Gastrocnemius medialis (tissue), 4 donors: ENCODE measurements at places on chromosomes 2 and 18.

DNA sequence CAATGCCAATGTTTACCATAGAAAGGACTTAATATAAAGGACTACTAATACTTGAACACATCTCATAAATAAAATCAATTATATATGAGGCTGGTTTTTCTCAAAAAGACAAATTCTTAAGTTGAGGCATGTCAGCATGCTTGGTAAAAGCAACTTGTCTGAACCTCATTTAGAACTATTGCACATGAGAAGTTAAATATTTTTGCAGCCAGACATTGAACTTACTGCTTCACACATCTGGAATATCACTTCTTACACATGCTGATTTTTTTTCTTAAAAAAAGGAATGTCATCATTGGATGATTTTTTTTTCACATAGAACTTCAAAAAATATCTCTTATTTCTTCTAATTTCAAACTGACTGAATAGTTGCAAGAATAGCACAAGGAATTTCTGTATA, 609.0 kb downstream of the EPHA4 start:
- no peak for DNase-seq

DNA sequence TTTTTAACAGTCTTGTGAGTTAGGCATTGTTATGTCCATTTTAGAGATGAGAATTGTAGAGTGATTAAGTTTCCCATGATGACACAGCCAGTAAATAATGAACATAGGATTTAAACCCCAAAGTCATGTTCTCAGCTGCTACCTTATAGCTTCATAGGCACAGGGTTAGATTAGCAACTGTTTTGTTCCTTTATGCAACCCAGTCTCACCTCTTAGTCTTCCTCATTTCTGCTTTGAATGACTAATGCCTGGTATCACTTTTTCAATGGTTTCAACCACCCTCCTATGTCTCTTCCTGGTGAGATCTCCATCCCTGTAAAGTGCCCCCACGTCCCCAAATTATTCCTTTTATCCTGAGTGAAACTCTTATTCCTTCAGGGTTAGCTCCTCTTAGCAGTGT, 44.3 kb downstream of the MFSD6 start:
- DNase-seq, result no peak

- no peak for DNase-seq
Observed at GRCh38 chr18:50786864-50787263, 33.0 kb downstream of the MRO start.

- no peak for DNase-seq
Observed at GRCh38 chr2:160140471-160140870, 59.6 kb downstream of the ITGB6 start.

GRCh38 chr18:71106701-71107100, 817.9 kb downstream of the SOCS6 start:
- no peak for DNase-seq

GRCh38 chr2:83990636-83991035, 468.4 kb downstream of the SUCLG1 start:
- DNase-seq, result no peak

GRCh38 chr18:57586251-57587049, at the start of gene FECH:
FECH (minus strand) TSS chr18:57586702; CDS start chr18:57586620, 82 bp downstream.
- peak; percentile 81 for DNase-seq

- DNase-seq, result no peak
Observed at GRCh38 chr2:136376798-136377211, 258.9 kb upstream of the CXCR4 start.

GRCh38 chr2:17813010-17813741, 3.1 kb upstream of the MSGN1 start:
- DNase-seq, result no peak

DNA sequence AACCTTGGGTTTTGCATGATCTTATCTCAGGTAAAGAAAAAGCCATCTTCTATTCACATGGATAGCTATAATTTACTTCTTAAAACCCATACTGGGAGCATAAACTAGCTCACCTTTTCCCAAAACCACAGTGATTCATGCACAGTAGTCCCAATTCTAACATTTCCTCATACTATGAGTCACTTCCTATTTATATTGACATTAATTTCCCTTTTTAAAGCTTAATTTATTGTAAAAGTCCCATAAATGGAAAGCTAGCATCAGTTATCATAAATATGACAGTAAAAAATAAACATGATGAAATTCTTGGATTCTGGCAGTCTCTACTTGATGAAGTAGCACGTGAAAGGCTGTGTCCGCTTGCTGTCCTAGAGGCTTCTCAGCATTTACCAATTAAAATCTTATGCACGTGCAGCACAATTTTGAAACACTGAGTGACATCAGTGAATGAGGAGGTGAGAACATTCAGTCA, 180.1 kb downstream of the CDH2 start:
- DNase-seq, result no peak

- DNase-seq, result no peak
Observed at GRCh38 chr18:5601188-5601624, 57.4 kb upstream of the EPB41L3 start.

- no peak for DNase-seq
Observed at GRCh38 chr2:82412021-82412420, 2047.1 kb downstream of the SUCLG1 start.

DNA sequence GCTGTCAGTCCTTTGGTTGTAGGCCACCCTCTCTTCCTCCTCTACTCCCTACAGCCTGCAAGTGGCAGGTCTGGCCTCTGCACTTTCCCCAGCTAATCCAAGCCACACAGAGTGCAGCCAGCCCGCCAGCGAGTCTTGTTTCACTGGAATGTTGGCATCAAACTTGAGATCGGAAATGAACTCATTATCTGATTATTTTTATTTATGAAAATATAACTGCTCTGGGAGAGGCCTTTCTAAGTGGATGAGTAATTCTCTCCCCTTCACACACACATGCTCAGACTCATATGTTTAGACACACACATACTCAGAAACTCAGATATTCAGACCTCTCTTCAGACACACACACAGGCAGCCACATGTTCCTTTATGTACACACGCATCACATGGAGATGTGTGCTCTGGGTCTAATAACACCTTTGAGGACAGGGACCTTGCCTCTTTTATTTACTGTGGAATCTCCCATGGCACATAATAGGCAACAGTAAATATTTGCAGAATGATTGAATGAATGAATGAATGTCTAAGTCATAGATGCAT, 151.3 kb downstream of the ZFP36L2 start:
- DNase-seq, result peak; percentile 76

DNA sequence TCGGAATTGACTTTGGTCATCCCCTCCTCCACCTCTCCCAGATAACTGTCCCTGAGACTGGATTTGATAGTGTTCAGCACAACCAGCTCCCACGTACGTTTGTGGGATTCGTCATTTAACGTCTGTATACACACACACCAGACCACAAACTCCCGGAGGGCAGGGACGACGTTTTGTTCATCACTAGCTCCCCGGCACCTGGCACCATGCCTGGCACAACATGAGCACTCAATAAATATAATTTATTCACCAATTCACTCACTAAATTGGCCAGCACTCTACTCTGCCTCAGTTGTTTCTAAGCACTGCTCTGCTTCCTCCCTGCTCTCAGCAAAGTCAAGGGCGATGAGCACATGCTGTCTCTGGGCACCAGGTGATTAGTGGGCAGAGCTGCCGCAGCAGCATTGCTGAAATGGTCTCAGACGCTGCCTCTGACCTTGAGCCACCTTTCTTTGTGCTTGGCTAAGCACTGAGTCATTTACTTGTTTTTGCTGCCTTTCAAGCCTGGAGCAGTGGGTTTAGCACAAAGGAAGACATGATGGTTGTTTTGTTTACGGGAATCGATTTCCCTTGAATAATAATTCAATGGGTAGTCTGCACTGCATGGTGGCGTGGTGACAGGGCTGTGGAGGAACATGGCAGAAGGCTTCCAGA, 19.3 kb upstream of the LOXHD1 start:
- no peak for DNase-seq

GRCh38 chr2:237455764-237456163, 31.3 kb upstream of the MLPH start:
- peak; percentile 45 for DNase-seq

DNA sequence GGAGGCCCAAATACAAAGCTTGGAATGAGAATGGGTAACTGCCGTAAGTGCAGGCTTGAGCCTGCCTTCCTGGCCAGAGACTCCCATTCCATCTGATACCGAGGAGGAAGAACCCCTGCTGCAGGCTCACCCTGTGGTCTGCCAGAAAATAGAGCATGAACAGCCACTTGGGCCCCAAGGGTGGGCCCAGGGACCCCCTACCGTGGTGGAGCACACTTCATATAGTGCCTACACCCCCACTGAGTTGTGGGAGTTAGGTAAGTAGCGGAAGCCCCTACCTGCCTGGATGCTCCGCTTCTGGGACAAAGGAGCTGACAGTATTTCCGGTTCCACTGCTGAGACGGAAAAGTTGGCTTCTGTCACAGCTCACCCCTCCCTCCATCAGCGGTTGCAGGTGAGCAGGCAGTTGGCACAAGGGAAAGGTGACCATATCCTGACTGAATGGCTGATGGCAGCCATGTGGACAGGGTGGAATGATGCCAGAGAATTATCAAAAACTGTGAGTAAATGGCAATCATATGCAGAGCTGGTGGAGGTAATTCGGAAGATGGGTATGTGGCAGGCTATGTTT, 11.5 kb upstream of the C2orf42 start:
- DNase-seq, result no peak
